ENCODE measurements at places on chromosomes 1 and 21.

DNA sequence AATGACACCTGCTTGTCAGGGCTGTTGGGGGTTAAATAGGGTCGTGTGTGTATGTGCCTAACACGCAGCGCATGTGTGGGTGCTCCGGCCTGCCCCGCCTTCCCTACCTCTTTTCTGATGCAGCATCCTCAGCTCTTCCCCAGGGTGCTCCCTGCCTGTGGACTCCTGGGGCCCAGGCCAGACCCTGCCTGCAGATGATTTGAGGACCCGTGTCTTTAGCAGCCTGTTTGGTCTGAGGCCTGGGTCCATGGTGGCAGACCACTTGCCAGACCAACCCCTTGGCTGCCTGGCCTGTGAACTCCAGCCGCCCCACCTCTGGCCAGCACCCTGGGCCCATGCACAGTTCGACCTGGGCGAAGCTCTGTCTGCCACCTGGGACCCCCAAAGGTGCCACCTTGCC, 57.0 kb upstream of the SIM2 start:
- DNase-seq = no peak

- no peak for DNase-seq
Observed at GRCh38 chr21:27021801-27022200, 54.9 kb upstream of the ADAMTS5 start.

DNA sequence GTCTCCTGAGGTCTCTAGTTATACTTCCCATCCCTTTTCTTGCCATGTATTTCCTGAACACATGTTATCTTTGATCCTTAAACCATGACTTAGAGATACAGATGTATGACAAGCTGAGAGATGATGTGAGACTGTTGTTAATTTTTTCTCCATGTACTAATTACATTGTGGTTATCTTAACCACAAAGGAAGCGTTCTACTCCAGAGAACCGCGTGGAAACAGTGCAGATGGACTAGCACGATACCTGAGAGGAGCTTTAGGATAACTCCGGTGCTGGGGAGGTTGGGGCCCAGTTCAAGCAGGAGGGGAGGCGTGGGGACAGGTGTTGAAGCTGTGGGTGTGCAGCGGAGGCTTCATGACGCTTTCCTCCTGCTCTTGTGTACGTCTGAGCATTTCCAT, 17.5 kb downstream of the PDE9A start:
- DNase-seq = no peak

DNA sequence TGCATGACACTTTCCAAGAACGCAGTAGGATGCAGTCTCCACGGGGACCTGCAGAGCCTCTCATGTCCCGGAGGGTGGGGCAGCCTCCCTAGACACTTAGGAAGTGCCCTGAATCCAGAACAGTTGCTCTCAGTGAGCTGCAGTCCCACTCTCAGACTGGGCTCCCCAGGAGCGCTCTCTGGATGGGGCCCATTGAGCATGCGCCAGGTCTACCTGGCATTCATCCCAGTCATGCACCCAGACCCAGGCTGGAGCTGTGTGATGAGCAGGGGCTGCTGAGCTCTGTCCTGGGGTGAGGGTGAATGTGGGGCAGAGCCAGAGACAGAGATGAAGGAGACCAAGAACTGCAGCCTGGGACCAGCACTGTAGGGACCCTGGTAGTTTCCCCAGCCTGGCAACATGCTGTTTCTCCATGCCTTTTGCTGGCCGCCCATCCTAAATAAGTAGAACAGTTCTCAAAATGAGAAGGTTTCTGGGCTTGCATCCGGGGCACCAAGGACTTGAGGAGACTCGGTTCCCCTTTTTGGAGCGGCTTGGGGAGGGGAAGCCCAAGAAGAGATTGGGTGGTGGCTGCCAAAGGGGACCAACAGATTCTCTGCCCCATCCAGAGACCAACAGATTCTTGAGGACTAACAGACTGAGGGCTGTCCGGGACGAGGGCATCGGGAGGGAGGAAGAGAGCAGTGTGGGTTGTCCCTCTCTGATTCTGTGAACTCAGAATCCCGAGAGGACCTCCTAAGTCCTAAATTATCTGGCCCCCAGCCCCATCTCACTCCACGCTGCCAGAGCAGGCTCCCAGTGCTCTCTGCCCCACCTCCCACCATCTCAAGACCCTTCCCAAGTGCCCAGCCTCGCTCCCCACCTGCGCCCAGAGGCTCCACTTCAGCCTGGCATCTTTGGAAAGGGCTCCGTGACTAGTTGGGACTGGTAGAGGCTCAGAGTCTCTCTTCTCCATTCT, 1.0 kb upstream of the PGLYRP4 start:
- DNase-seq = no peak

GRCh38 chr1:61313906-61314422, 231.6 kb downstream of the NFIA start:
- DNase-seq = no peak

- no peak for DNase-seq
Observed at GRCh38 chr1:239795304-239795703, 296.4 kb upstream of the FMN2 start.

GRCh38 chr1:146039844-146040194, 18.3 kb upstream of the HJV start:
- DNase-seq = no peak

- no peak for DNase-seq
Observed at GRCh38 chr1:11143401-11143800, 43.7 kb upstream of the EXOSC10 start.

DNA sequence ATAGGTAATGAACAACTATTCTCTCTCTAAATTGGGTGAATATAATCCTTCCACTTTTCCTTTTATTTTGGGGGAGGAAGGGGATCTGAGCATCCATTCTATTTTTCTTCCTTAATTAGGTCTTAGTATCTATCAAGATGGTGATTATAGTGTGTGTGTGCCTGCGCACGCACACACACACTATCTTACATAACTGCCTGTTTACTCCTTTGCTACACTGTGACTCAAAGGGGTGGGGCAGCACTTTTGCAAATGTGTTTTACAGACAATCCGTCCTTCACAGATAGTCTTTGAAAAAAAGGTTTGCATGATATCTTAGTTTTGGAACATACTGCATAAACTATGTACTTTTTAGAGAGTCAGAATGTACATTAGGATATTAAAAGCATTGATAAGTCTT, 191.5 kb downstream of the SDCCAG8 start:
- no peak for DNase-seq

DNA sequence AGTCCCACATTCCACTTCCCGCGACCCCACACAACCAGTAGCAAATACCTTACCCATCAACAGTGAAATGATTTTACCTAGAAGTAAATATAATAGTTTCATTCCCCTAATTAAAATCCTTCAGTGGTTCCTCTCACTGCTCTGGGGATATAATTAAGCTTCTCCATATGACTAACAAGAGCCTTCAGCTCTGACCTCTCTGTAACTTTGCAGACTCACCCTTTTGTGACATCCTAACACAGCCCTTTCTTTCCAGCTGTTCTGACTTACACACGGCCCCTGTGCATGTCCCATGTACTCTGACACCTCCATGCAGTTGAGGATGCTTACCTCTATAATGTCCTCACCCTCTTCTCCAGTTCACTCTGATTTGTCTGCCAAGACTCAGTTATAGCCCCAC, 137.3 kb upstream of the SPAG17 start:
- no peak for DNase-seq

GRCh38 chr1:58755468-58755872, 28.4 kb downstream of the JUN start:
- peak; percentile 62 for DNase-seq

DNA sequence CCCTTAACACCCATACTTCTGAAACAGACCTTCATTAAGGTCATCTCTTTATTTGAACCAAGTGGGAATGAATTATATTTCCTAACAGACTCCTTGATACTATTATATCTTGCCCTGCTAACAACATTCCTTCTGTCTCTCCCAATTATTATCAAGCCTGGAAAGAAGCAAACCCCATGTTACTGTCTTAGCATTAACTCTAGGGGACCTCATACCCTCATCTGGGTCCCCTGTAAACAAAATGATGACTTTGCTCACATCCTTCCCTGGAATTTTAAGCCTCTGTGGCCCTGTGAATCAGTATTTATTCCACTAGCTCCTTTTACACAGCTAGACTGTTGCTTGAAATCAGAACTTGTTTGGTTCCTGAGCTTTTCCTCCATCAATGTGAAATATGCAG, 38.3 kb upstream of the BCL10 start:
- DNase-seq = no peak

DNA sequence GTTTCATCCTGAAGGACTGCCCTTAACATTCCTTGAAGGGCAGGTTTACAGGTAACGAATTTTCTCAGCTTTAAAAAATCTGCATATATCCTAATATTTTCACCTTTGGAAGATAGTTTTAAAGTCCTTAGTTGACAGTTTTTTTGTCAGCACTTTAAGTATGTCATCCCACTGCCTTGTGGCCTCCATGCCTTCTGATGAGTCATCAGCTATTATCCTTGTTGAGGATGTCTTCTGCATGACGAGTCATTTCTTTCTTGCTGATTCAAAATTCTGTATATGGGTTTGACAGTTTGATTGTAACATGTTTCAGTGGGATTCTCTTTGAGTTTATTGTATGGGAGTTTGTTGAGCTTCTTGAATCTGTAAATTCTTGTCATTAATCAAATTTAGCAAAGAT, 500.6 kb downstream of the DISC1 start:
- DNase-seq = no peak

DNA sequence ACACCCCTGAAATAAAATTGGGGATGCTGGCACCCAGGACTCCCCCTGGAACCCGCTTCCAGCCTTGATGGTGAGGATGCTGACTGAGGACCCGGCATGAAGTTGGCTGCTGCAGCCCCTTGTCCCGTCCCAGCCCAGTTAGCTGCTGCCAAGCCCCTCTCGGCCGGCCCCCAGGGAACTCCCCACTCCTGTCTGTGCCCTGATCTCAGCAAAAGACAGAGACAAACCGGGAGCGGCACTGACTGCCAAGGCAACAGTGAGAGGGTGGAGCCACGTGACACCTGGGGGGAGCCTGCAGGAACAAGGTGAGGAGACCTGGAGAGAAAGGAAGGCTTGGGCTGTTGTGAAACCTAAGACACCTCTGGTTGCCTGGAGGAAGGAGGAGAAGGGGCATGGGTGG, 24.7 kb downstream of the CASZ1 start:
- DNase-seq = no peak

- DNase-seq = peak; percentile 12
Observed at GRCh38 chr1:30085811-30086770, 637.3 kb downstream of the MATN1 start.

DNA sequence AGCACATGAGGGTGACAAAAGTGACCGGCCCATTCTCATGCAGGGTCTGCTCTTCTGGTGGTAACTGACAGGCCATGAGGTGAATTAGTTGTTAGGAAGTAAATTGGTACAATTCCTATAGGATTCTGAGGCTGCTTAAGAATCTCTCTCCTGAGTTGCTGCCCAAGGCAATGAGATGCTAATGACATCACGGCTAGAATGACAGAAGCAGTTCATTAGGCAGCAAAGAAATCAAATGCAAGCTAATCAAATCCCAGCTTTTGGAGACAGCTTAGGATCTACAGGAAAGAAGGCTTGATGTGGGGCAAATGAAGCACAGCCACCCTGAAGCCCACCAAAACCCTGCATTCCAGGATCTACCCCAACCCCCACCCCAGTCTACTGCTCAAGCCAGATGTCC, 265.2 kb downstream of the ASTN1 start:
- DNase-seq = no peak

DNA sequence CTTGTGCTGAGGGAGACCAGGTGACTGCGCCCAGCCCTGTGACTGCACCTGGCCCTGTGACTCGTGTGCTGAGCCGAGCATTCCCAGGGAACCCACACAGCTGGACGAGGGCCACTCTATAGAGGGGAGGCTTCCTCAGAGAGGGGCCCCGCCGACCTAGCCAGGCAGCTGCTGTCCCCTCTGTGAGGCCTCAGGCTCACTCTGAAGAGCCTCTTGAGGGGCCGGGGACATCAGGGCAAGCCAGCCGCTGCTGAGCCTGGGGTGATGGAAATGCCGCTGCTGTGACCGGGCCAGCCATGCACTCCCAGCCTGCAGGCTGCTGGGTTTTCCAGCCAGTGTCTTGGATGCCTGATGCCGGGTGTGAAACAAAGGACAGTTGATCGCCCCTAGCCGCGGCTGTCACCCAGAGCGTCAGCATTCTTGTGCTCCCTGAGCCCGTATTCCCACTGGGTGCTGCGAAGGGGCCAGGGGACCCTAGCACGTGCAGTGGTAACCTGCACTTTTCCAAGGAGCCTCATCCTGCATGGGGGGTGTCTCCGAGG, 17.5 kb downstream of the PFKL start:
- DNase-seq = no peak

DNA sequence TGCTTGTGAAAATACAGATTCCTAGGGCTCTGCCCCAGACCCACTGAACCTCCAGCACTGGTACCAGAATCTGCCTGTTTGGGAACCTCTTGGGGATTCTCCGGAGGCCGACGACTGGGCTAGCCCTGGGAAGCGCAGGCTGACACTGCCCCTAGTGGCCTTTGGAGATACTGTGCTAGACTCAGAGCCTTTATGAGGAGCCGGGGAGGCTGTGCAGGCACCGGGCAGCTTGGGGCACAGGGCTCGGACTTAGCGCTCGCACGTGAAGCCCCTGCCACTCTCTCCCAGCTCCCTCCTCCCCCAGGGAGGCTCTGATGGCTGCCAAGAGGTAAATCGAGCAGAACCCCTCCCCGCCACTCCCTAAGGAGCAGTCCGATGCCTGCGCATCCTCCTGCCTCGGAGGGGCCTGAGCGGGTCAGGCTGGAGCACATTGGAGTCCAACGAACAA, 144.6 kb upstream of the TNR start:
- no peak for DNase-seq

- DNase-seq = no peak
Observed at GRCh38 chr21:41664881-41665765, 101.7 kb downstream of the RIPK4 start.

DNA sequence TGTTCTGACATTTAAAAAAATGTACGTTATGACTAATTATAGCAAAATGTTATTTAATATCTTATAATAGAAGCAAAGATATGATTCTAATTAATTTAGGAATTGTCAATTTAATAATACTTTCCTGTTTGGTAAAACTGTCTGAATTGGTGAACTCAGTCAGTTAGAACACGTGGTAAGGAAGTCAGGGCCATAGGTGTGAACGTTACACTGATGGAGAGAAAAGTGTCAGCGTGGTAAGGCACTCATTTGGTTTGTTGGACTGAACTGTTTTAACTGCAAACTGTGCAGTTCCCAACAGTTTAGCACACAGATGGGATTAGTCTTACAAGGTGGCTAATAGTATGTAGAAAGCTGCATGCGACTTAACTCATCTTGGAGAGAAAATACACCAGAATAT, 102.9 kb downstream of the EPB41 start:
- no peak for DNase-seq

DNA sequence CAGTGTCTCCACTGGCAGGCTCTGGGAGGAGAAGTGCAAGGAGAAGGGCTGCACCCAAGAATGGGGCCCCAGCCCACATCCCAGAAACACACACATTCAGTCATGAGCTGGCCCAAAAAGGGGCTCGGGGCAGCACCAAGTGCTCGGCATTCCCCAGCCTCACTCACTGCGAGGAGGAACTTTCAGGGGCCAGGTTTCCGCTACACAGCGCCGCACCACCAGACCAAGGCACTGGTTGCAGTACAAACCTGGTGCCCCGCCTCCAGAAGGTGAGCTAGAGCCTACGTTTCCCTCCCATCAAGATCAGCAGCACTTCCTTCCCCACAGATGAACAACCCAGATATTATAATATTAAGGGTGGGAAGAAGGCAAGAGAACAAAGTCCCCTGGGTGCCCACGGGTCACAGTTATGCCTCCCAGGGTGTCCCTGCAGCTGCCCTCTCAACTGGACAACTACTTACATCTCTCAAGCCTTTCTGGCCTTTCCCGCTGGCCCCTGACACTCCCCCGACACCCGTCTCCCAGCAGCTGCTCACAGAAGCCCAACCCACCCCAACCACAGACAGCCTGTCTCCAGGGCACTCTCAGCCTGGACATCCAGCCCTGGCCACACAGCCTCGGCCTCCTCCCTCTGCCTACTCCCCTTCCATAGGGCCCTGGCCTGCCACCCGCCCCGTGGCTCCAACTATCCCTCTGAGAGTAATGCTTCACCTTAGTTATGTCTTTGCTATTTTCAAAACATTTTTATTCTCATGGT, 3.8 kb downstream of the PBXIP1 start:
- peak; percentile 69 for DNase-seq

Measured in stimulated activated CD4-positive, alpha-beta T cell treated with anti-CD3 and anti-CD28 coated beads, Interleukin-4, amount 100 ng/mL, for 24 hours (primary cell).